Occipital lobe (tissue), 3 donors: ENCODE measurements at places on chromosomes 1 and 21. TPM values are rescaled to one million over a fixed set of nuclear protein-coding genes. Genes with fewer than 3 reads are reported as not detected.
A peak's percentile ranks its signal among the peaks of the same experiment; 100 is the strongest.

DNA sequence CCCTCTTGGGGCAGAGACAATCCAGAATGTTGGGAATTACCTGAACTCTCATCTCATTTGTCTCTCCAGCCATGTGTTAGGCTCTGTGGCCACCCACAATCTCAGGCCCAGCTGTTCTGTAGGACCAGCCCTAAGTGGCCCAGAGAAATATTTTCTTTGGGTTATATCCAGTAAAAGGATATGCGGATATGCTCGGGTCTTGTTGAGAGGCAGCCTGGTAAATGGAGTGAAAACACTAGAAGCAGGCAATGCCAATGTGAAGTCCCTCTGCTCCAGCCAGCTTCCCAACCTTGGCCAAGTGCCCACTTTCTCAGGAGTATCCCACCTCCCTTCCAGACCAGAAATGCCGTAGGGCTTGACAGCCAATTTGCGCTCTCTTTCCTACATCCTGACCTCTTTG lies 192.2 kb downstream of the ST6GALNAC3 start:
- DNase-seq: no peak

- DNase-seq: peak; percentile 81
These were observed 805.3 kb downstream of the USP25 start for GRCh38 chr21:16535102-16535422.

Gene LAMTOR2
- 30.7 TPM for total RNA-seq

Gene COL11A1
- 45.9 TPM for total RNA-seq

DNA sequence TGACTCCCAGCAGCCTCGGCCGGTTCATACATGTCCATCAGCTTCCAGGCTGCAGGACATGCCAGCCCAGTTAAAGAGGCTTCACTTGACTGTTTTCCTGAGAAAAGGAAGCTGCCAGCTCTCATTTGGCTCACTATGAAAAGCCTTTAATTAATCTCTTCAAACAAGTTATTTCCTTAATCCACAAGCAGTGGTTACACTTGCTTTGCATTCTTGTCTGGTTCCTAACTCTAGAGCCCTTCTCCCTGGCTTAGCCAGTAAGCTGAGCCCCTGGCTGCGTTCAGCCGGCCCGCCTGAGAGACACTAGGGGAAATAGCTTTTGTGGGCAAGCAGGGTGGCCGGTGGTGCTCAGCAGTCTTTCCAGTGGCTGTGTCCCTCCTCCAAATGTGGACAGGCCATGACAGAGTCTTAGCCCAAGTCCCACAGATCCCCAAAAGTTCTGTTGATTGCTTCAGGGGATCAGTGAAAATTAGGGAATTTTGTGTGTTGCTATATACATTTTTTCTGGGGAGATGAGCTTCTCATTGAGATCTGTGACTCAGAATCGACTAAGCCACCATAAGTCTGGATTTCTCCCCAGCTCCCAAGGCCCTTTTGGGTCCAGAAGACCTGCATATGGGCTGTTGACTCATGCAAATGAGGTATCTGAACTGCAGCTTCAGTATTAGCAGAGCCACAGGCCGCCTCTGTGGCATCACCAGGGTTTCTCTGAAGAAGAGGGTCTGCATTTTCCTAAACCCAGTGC lies 10.1 kb downstream of the ATF3 start:
- DNase-seq: no peak

Gene ANKRD35
- 0.62 TPM for total RNA-seq

GRCh38 chr1:192005976-192006375 lies 152.3 kb upstream of the RGS18 start:
- no peak for DNase-seq

Gene DENND2D
- total RNA-seq: 0.94 TPM
